ENCODE measurements at places on chromosomes 3 and 15. TPM values are rescaled to one million over a fixed set of nuclear protein-coding genes. Genes with fewer than 3 reads are reported as not detected.

DNA sequence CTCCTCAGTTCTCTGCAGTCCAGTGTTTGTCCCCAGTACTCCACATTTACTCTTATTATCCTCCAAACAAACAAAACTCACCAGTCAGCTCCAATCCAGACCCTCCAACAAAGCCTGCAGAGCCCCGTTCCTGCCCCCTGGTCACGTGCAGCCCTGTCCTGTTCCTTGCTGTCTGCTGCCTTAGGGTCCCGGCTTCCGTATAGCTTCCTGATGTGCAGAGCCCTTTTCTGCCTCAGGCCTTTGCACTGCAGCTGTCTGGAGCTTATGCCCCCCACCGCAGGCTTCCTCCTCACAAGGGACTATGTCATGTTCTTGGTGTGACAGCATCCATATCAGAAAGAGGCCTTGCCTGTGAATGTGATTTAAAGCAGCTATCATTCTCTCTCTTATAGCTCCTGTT, 39.0 kb upstream of the UBE3A start:
- H3K4me1 ChIP-seq, result no peaks in the 10 kb centered on the region
- no peaks in the 10 kb centered on the region for H3K27me3 ChIP-seq
- no peak overlapping the region for H3K4me3 ChIP-seq
- H3K27ac ChIP-seq, result no peak overlapping the region
- no peak for DNase-seq

GRCh38 chr3:57727106-57727505, 29.0 kb upstream of the SLMAP start:
- peaks cover 2% of the 10 kb centered on the region for H3K27me3 ChIP-seq
- H3K36me3 ChIP-seq, result no peaks in the 10 kb centered on the region
- H3K27ac ChIP-seq, result no peak overlapping the region
- no peaks in the 10 kb centered on the region for H3K4me1 ChIP-seq

GNAT1 gene
- total RNA-seq, result not detected

TTC14 gene
- 81.5 TPM for total RNA-seq

CLDN1 gene
- not detected for total RNA-seq

GRCh38 chr3:155658671-155659261, 86.1 kb downstream of the PLCH1 start:
- no peak overlapping the region for H3K27ac ChIP-seq
- no peaks in the 10 kb centered on the region for H3K36me3 ChIP-seq
- H3K27me3 ChIP-seq, result no peaks in the 10 kb centered on the region
- no peak for DNase-seq

CLDN18 gene
- total RNA-seq, result not detected

DNA sequence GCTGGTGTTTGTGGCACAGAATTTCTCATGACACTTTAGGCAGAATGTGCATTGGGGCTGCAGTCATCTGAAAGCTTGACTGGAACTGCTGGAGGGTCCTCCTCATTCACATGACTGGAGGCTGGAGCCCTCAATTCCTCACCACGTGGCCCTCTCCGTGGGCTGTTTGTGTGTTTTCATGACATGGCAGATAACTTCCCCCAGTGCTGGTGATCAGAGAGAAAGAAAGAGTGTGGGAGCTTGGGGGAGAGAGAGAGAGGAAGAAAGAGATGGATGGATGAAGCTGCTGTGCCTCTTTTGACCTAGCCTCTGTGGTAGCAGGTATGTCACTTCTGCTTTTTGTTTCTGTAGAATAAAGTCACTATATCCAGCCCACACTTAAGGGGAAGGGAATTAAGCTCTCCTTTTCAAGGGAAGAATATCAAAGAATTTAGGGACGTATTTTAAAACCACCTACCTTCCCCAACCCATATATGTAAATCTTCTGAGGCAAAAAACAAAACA, 169.6 kb upstream of the IL12A start:
- H3K27me3 ChIP-seq, result peaks cover 3% of the 10 kb centered on the region
- H3K36me3 ChIP-seq, result no peaks in the 10 kb centered on the region
- no peak overlapping the region for H3K27ac ChIP-seq

- no peak overlapping the region for H3K4me3 ChIP-seq
- H3K27ac ChIP-seq, result no peak overlapping the region
- no peaks in the 10 kb centered on the region for H3K4me1 ChIP-seq
- DNase-seq, result no peak
- H3K27me3 ChIP-seq, result no peaks in the 10 kb centered on the region
These were observed 801.5 kb upstream of the GBE1 start for GRCh38 chr3:82562896-82563295.

ARPIN gene
- not detected for total RNA-seq

PLA2G4D gene
- not detected for total RNA-seq

- H3K27me3 ChIP-seq, result peaks cover 11% of the 10 kb centered on the region
- H3K36me3 ChIP-seq, result no peaks in the 10 kb centered on the region
- no peak for DNase-seq
- H3K4me3 ChIP-seq, result peak overlapping the region; percentile 3
- H3K27ac ChIP-seq, result no peak overlapping the region
- peaks cover 25% of the 10 kb centered on the region for H3K4me1 ChIP-seq
These were observed 117.5 kb downstream of the TPRG1 start for GRCh38 chr3:189289251-189289650.

GRCh38 chr3:74273555-74274402, 340.7 kb downstream of the CNTN3 start:
- H3K36me3 ChIP-seq, result no peaks in the 10 kb centered on the region
- H3K27me3 ChIP-seq, result no peaks in the 10 kb centered on the region
- no peaks in the 10 kb centered on the region for H3K4me1 ChIP-seq
- no peak for DNase-seq
- no peak overlapping the region for H3K27ac ChIP-seq

DNA sequence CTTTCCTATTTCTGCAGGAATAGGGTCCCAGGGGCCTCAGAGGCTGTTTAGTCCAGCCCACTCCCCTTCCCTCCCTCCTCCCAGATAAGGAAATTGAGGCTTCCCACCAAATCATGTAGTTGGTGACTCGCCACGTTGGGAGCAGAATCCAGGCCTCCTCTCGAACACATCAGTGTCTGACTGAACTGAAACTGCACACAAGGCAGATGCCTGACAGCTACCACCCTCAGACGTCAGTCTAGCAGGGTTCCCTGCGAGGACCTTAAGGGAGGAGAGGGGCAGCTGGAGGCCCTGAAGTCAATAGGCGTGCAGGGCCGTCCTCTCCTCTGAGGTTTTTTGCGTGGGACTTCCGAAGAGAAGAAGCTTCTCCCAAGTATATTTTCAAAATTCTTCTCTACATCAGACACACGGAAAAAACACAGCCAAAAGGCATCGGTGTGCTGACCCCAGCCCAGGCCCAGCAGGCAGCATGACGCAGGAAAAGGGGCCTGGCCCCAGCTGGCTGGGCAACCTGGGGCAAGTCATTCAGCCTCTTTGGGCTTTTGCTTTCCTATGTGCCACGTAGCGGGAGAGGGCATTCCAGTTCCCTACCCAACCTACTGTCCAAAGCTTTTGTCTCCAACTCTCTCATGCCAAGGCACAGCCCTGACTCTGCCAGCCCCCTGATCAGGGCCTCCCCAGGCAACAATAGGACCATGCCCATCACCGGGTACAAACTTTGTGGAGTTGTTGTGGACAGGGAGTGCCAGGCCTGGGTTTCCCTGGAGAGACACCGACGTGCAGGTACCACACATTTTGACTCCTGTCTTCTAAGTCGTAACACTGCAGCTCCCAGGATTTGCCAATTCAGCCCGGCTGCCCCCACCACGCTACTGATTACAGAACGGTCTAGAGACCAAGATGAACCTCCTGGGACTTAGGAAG, 283.1 kb downstream of the XXYLT1 start:
- H3K4me3 ChIP-seq, result no peak overlapping the region
- peaks cover 8% of the 10 kb centered on the region for H3K27me3 ChIP-seq
- H3K27ac ChIP-seq, result no peak overlapping the region

- H3K4me3 ChIP-seq, result no peak overlapping the region
- no peaks in the 10 kb centered on the region for H3K27me3 ChIP-seq
- peaks cover 60% of the 10 kb centered on the region for H3K4me1 ChIP-seq
- H3K36me3 ChIP-seq, result peaks cover 4% of the 10 kb centered on the region
These were observed 301.2 kb downstream of the RPLP1 start for GRCh38 chr15:69753867-69754266.

- H3K4me1 ChIP-seq, result peaks cover 72% of the 10 kb centered on the region
- peaks cover 21% of the 10 kb centered on the region for H3K36me3 ChIP-seq
- no peak overlapping the region for H3K27ac ChIP-seq
These were observed 32.1 kb upstream of the EBLN2 start for GRCh38 chr3:73029321-73029796.

FGF12 gene
- total RNA-seq, result not detected

DNA sequence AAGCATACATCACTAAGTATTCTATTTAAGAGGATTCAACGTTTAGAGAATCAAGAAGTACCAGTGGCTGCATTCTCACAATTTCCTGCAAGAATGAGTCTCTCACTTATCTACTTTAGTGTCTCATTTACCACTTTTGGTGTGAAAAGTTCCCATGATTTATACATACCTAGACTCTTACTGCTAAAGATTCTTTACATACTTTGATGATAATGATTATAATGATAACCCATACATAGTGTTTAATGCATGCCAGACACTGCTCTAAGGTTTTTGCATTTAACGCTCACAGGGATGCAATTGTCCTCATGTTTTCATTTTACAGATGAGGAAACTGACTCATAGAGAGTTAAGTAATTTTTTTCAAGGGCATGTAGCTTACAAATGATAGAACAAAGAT, 133.6 kb downstream of the TMEM108 start:
- H3K4me1 ChIP-seq, result no peaks in the 10 kb centered on the region
- peaks cover 9% of the 10 kb centered on the region for H3K27me3 ChIP-seq
- H3K27ac ChIP-seq, result no peak overlapping the region
- DNase-seq, result no peak
- H3K4me3 ChIP-seq, result no peak overlapping the region

- peaks cover 20% of the 10 kb centered on the region for H3K4me1 ChIP-seq
- H3K27ac ChIP-seq, result no peak overlapping the region
- no peak for DNase-seq
- peaks cover 4% of the 10 kb centered on the region for H3K36me3 ChIP-seq
These were observed 99.6 kb downstream of the SLC25A26 start for GRCh38 chr3:66320390-66320789.

DNA sequence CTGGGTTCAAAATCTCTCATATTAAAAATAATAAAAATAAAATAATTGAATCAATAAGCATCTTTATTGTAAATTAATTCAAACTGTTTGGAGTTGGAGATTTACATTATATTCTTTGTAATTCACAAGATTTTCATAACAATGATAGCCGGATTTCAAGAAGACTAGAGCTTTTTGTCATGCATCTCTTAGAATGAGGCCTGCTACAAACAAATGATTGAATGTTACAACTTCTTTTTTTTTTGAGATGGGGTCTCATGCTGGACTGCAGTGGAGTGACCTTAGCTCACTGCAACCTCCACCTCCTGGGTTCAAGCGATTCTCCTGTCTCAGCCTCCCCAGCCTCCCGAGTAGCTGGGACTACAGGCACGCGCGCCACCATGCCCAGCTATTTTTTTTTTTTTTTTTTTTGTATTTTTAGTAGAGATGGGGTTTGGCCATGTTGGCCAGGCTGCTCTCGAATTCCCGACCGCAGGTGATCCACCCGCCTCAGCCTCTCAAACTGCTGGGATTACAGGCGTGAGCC, 3.5 kb downstream of the SLTM start:
- no peak for DNase-seq
- H3K27ac ChIP-seq, result no peak overlapping the region
- peaks cover 38% of the 10 kb centered on the region for H3K4me1 ChIP-seq
- peaks cover 49% of the 10 kb centered on the region for H3K36me3 ChIP-seq

LRRC2 gene
- not detected for total RNA-seq

Data from activated B cell treated with CpG ODN at 0.5 μM for 24 hours (primary cell).